Neural crest cell (in vitro differentiated cells): ENCODE measurements at places on chromosomes 3 and 15. TPM values are rescaled to one million over a fixed set of nuclear protein-coding genes. Genes with fewer than 3 reads are reported as not detected.

The TMEM108 gene
- total RNA-seq = 5.3 and 5.8 TPM in 2 replicates

The CFAP100 gene
- total RNA-seq = 1.1 and 1.7 TPM in 2 replicates

The XIRP1 gene
- not detected in 2 replicates for total RNA-seq

The RTP3 gene
- not detected in 2 replicates for total RNA-seq

The HACD3 gene
- 147 and 153 TPM in 2 replicates for total RNA-seq

The GOLGA8S gene
- 0.25 and 0.33 TPM in 2 replicates for total RNA-seq

The ISLR2 gene
- 9.6 and 10.9 TPM in 2 replicates for total RNA-seq

The GRAMD1C gene
- total RNA-seq = 1.6 and 2.4 TPM in 2 replicates

The AMOTL2 gene
- 55.6 and 59.5 TPM in 2 replicates for total RNA-seq

The FAM3D gene
- total RNA-seq = 0.35 TPM in 1 of 2 replicates, not detected in the other

The COL6A5 gene
- total RNA-seq = not detected in 2 replicates

The CD96 gene
- not detected in 2 replicates for total RNA-seq

- no peaks in the 10 kb centered on the region for H3K27me3 ChIP-seq
- no peak for DNase-seq
- H3K4me1 ChIP-seq = peaks cover 11% of the 10 kb centered on the region
- H3K36me3 ChIP-seq = peaks cover 2% of the 10 kb centered on the region
Measured at GRCh38 chr3:122931636-122932035, 95.9 kb downstream of the SEMA5B start.

DNA sequence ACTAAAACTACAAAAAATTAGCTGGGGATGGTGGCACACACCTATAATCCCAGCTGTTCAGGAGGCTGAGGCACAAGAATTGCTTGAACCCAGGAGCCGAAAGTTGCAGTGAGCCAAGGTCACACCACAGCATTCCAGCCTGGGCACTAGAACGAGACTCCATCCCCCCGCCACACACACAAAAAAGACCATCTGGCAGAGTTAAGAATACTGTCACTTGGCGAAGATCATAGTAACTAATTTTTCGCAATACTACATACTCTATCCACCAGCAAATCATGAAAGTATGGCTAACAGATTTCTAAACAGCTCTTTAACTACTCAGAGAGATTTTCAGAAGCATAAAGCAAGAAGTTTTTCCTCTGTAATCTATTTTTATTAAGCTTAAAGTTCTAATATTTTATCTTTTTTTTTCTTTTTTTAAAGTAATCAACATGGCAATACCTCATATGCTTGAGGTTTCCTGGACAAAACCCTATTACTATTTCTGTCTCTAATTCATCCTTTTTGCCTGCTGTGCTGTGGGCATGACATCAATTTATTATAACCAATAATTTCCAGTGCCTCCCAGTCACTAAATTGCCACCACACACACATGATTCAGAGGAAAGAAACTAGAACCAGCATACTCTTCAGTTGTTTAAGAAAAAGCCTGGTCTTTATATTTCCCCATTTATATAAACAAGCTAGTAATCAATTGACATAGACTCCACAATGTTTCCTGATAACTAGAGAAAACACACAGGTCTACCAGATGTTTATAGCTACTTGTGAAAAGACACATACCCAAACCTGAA is 46.9 kb downstream of the CHSY1 start:
- H3K27me3 ChIP-seq = no peaks in the 10 kb centered on the region
- H3K36me3 ChIP-seq = peaks cover 3% of the 10 kb centered on the region
- no peak overlapping the region for H3K27ac ChIP-seq
- H3K4me1 ChIP-seq = peaks cover 45% of the 10 kb centered on the region
- no peak overlapping the region for H3K4me3 ChIP-seq

DNA sequence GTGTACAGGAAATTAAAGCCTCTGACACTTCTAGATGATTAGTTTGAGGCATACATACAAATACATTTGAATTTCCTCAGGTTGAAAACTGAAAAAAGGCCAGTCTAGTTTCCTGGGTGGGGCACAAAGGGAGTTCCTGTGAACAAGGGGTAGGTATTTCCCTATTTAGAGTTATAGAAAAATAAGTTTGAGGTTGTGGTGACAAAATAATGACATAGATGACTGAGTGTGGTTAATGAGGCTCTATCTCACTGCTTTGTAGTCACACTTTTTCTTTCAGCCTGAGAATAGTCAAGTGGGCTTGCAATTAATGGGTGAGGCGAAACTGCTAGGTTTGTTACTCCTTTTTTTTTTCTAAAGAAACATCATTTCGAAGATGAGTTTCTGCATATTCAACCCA is 4.3 kb downstream of the SLCO3A1 start:
- DNase-seq = no peak
- H3K36me3 ChIP-seq = no peaks in the 10 kb centered on the region
- peaks cover 5% of the 10 kb centered on the region for H3K4me1 ChIP-seq
- no peak overlapping the region for H3K4me3 ChIP-seq
- H3K27ac ChIP-seq = no peak overlapping the region

- H3K27ac ChIP-seq = no peak overlapping the region
- no peak overlapping the region for H3K4me3 ChIP-seq
- no peaks in the 10 kb centered on the region for H3K36me3 ChIP-seq
- peaks cover 2% of the 10 kb centered on the region for H3K27me3 ChIP-seq
- H3K4me1 ChIP-seq = no peaks in the 10 kb centered on the region
- no peak for DNase-seq
Measured at GRCh38 chr3:35705904-35706303, 66.6 kb downstream of the ARPP21 start.

- no peak overlapping the region for H3K4me3 ChIP-seq
- no peaks in the 10 kb centered on the region for H3K27me3 ChIP-seq
- no peaks in the 10 kb centered on the region for H3K36me3 ChIP-seq
Measured at GRCh38 chr3:192281207-192281880, 446.0 kb downstream of the FGF12 start.

GRCh38 chr3:124848300-124848699 is 38.9 kb downstream of the ITGB5 start:
- no peaks in the 10 kb centered on the region for H3K27me3 ChIP-seq
- H3K27ac ChIP-seq = no peak overlapping the region
- peaks cover 33% of the 10 kb centered on the region for H3K4me1 ChIP-seq
- peaks cover 19% of the 10 kb centered on the region for H3K36me3 ChIP-seq
- H3K4me3 ChIP-seq = no peak overlapping the region
- no peak for DNase-seq

GRCh38 chr3:169286992-169287391 is 376.5 kb downstream of the MECOM start:
- DNase-seq = no peak
- no peak overlapping the region for H3K4me3 ChIP-seq
- no peaks in the 10 kb centered on the region for H3K36me3 ChIP-seq
- peaks cover 23% of the 10 kb centered on the region for H3K4me1 ChIP-seq

- H3K36me3 ChIP-seq = no peaks in the 10 kb centered on the region
- H3K27me3 ChIP-seq = no peaks in the 10 kb centered on the region
- no peaks in the 10 kb centered on the region for H3K4me1 ChIP-seq
- no peak overlapping the region for H3K4me3 ChIP-seq
Measured at GRCh38 chr15:52636459-52636858, 42.7 kb downstream of the ATOSA start.

- H3K4me1 ChIP-seq = peaks cover 12% of the 10 kb centered on the region
- peaks cover 3% of the 10 kb centered on the region for H3K27me3 ChIP-seq
- no peak for DNase-seq
- H3K36me3 ChIP-seq = no peaks in the 10 kb centered on the region
- H3K27ac ChIP-seq = no peak overlapping the region
- no peak overlapping the region for H3K4me3 ChIP-seq
Measured at GRCh38 chr15:98597666-98598065, 50.7 kb upstream of the IGF1R start.

GRCh38 chr3:69367586-69367985 is 18.3 kb downstream of the FRMD4B start:
- no peak for DNase-seq
- no peak overlapping the region for H3K27ac ChIP-seq
- no peak overlapping the region for H3K4me3 ChIP-seq

DNA sequence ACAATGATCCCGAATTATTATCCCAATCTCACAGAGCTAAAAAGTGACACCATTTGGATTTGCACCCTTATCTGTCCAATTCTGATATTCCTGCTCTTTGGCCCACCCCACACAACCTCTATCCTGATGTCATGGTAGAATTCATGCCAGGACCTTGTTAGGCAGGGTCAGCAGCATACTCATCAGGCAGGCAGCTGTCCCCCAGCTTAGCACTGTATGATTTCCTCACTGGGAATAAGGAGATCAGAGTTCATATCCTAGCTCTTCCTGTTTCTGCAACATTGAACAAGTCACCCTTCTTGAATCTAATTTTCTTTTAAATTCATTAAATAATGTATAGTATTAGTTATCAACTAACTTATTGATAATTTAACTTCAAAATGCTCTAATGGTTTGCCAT is 12.0 kb upstream of the C3orf80 start:
- no peak overlapping the region for H3K27ac ChIP-seq
- H3K36me3 ChIP-seq = no peaks in the 10 kb centered on the region
- H3K4me3 ChIP-seq = no peak overlapping the region
- H3K4me1 ChIP-seq = no peaks in the 10 kb centered on the region

DNA sequence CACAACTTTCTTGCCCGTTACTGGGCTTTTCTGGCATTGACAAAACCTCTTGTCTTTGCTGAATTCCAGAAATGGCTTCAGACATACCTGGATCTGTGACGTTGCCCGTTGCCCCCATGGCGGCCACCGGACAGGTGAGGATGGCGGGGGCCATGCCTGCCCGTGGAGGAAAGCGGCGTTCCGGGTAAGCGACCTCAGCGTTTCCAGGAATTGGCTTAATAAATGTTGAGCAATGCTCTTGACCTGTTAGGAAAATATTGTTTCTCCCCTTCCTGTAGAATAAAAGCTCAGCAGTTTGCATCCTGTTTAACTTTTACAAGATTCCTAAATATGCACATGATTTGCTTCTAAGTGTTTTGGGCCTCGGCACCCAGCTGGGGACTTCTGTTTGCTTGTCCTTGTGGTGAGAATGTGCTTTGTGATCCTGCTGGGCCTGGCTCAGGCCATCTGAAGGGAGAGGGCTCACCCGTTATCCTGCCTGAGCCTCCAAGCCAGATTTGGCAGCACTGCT is 46.7 kb downstream of the ARNT2 start:
- H3K27me3 ChIP-seq = no peaks in the 10 kb centered on the region
- H3K4me3 ChIP-seq = no peak overlapping the region
- H3K27ac ChIP-seq = no peak overlapping the region
- H3K36me3 ChIP-seq = peaks cover 14% of the 10 kb centered on the region

- no peak overlapping the region for H3K27ac ChIP-seq
- no peak for DNase-seq
- H3K36me3 ChIP-seq = no peaks in the 10 kb centered on the region
- no peaks in the 10 kb centered on the region for H3K4me1 ChIP-seq
- H3K4me3 ChIP-seq = no peak overlapping the region
- no peaks in the 10 kb centered on the region for H3K27me3 ChIP-seq
Measured at GRCh38 chr3:101623656-101624055, 49.7 kb downstream of the PCNP start.

DNA sequence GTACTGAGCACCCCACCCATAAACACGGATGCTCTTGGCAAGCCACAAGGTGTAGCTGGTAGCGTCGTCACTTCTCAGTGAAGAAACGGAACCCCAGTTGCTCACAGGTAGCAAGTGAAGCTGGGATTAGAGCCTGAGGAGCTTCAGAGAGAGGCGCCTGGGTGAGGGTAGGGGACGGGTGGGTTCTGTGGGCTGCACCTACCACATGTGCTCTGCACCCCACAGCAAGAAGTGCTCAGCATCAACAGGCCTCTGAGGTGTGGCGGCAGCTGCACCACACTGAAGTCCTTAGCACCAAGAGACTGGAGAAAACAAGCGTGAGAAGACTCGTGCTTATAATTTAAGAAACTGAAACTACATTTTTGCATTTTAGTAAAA is 9.8 kb downstream of the MAP6D1 start:
- peaks cover 26% of the 10 kb centered on the region for H3K36me3 ChIP-seq
- no peaks in the 10 kb centered on the region for H3K27me3 ChIP-seq
- H3K4me3 ChIP-seq = no peak overlapping the region
- DNase-seq = no peak
- H3K4me1 ChIP-seq = peaks cover 7% of the 10 kb centered on the region

GRCh38 chr3:138833899-138834595 is 681 bp downstream of the PIK3CB start:
- peaks cover 9% of the 10 kb centered on the region for H3K36me3 ChIP-seq
- no peak overlapping the region for H3K27ac ChIP-seq
- DNase-seq = no peak
- peak overlapping the region; percentile 82 for H3K4me3 ChIP-seq
- H3K27me3 ChIP-seq = no peaks in the 10 kb centered on the region
- H3K4me1 ChIP-seq = peaks cover 14% of the 10 kb centered on the region

DNA sequence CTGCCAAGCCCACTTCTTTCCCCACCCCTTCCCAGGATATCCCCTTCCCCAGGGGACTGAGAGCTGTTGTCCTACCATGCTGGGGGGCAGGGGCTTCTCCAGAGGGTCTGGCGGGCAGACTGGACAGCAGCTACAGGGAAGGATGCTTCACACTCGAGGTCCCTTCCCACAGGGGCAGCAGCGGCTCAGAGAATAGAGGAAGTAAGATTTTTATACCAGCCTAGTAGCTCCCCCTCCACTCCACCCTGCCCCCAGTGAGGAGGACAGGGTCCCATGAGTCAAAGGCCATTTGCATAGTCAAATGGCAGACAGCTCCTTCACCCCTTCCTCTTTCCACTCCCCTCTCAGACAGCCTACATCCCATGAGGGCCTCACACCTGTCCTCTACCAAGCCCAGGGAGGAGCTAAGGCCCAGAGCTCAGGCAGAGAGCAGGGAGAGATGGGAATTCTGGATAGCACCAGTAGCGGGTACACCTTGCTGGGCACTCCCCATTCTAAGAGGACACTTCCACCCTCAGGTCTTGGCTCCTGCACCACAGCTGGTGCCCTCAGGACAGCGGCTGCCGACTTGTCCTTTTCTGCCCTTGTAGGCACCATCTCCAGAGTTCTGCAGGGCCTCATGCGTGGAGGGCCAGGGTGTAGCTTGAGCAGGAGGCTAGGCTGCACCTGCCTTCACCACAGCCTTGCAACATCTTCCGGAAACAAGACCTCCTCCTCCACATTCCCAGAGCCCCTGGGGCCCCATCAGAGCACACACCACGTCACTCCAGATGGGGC is at the start of gene TLR9:
TLR9 (minus strand) TSS at position 194 of the 777 bp plus-strand sequence; CDS start at position 78, 116 bp downstream.
- peaks cover under 1% of the 10 kb centered on the region for H3K4me1 ChIP-seq
- no peak within 1 kb of the TSS for H3K27ac ChIP-seq
- no peak within 1 kb of the TSS for H3K4me3 ChIP-seq
- H3K36me3 ChIP-seq = no peaks in the 10 kb centered on the region
- no peak for DNase-seq

DNA sequence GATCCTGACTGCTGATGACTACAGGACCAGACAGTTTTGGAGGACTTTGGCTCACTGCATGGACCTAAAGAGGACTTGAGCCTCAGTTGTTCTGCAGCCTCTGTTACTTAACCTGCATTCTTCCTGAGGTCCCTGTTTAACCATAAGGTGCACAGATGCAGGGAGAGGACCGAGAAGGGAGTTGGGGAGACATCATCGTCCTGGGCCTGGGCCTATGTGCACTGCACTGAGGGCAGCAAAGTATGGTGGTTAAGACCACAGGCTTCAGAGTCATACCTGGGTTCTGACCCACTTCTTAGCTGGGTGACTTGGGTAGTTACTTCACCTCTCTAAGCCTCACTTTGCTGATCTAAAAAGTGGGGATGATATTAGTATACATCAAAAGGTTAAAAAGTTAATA is 21.9 kb downstream of the KY start:
- H3K4me1 ChIP-seq = no peaks in the 10 kb centered on the region
- no peaks in the 10 kb centered on the region for H3K27me3 ChIP-seq
- H3K4me3 ChIP-seq = no peak overlapping the region
